ENCODE measurements at places on chromosomes 16 and 17. TPM values are rescaled to one million over a fixed set of nuclear protein-coding genes. Genes with fewer than 3 reads are reported as not detected.

The ARHGDIG gene
- 0.22 TPM for total RNA-seq

- no peak for DNase-seq
These were observed 54.8 kb downstream of the CDH13 start for GRCh38 chr16:82681592-82681991.

- no peak for DNase-seq
These were observed 48.4 kb downstream of the PDPK1 start for GRCh38 chr16:2586241-2586640.

- DNase-seq: peak; percentile 85
These were observed 12.3 kb downstream of the FOXL1 start for GRCh38 chr16:86590501-86591144.

- peak; percentile 55 for DNase-seq
These were observed 32.7 kb downstream of the CDK5R1 start for GRCh38 chr17:32519228-32520103.
